ENCODE measurements at places on chromosomes 1 and 21. TPM values are rescaled to one million over a fixed set of nuclear protein-coding genes. Genes with fewer than 3 reads are reported as not detected.

DNA sequence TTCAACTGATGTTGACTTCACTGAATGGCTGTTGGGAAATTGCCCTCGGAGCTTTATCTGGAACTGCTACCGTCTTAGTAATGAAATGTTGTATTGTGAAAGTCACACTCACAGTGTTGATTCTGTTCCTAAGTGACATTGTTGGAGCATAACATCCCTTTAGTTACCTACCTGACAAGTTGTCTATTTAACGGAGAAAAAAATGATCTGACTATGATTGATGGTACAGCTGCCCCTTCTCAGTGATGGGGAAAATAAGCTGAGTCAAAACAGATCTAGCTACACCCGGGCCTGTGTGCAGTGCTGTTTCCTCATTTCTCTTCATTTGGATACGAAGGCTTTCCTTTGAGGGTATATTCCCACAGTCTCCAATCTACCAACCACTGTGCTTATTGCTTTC, 472.3 kb upstream of the BRINP3 start:
- DNase-seq, result no peak

- no peak for DNase-seq
Observed at GRCh38 chr1:193416226-193417024, 230.0 kb upstream of the B3GALT2 start.

DNA sequence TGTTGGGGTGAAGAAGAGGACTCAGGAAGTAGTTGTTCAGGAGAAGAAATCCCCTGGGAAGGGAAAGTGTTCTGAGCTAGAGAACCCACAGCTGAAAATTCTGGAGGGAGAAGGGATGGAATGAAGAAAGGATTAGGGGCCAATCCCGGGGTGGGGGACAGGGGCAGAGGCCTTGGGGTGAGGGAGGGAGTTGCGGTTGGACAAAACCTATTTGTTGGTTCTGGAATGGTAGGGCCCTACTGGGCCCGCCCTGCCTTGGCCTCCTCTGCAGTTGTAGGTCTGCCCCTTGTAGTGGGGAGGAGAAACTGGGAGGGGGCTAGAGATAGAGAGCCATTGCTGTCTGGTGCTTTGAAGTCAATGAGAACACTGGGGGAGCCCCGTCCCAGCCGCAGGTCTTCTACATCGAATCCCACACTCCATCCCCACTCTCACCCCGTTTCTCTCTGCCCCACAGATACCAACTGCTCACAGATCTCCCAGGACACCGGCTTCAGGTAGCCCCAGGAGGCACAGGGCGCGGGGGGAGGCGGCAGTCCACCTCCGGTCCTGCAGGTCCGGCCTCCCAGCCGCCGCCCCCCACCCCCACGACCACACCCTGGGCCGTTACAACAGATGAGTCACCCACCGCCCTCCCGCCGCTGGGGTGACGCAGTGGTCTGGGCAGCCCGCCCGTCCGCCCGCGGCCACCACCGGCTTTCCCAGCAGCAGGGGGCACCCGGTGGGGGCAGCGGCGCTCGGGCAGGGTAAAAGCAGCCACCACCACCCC, 1.1 kb downstream of the TAGLN2 start:
- DNase-seq, result peak; percentile 82

GRCh38 chr21:26421724-26422123, 151.4 kb downstream of the CYYR1 start:
- no peak for DNase-seq

GRCh38 chr1:229841230-229841629, 215.2 kb downstream of the URB2 start:
- no peak for DNase-seq

DNA sequence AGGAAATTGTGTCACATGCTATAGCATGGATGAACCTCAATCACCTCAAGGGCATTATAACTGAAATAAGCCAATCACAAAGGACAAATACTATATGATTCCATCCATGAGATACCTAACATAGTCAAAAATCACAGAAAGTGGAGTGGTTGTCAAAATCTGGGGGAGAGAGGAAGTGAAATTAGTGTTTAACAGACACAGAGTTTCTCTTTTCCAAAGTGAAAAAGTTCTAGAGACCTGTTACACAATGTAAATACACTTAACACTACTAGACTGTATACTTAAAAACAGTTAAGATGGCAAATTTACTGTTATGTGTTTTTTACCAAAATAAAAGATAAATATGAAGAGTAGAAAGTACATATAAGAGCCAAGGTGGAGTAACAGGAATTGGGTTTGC, 31.8 kb downstream of the ZNF644 start:
- no peak for DNase-seq

GRCh38 chr1:176391621-176392020, 71.4 kb upstream of the PAPPA2 start:
- DNase-seq, result no peak

- no peak for DNase-seq
Observed at GRCh38 chr21:39851002-39851618, 16.1 kb upstream of the PCP4 start.

- DNase-seq, result no peak
Observed at GRCh38 chr1:180672105-180672504, 40.3 kb downstream of the XPR1 start.

DNA sequence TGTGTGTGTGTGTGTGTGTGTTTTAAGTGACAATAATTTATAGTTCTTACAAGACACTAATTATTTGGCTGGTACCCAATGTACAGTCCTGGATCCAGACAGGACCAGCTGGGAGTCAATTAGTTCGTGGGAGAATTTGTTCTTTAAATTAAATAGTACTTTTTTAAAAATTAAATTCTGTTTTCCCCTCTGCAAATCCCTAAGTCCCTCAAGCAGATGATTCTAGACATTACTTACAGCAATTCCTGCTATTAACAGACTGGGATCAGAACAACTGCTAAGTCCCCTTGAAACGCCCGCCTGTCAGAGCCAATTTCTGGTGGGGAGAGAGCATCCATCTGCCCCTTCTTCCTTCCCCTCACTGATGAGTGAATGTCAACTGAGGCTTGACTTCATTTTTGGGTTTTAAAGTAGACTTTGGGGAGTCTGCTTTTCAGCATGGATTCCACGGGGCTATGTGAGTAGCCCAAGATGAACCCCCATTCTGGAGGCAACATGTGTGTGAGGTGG, 83.9 kb downstream of the SMYD2 start:
- no peak for DNase-seq

DNA sequence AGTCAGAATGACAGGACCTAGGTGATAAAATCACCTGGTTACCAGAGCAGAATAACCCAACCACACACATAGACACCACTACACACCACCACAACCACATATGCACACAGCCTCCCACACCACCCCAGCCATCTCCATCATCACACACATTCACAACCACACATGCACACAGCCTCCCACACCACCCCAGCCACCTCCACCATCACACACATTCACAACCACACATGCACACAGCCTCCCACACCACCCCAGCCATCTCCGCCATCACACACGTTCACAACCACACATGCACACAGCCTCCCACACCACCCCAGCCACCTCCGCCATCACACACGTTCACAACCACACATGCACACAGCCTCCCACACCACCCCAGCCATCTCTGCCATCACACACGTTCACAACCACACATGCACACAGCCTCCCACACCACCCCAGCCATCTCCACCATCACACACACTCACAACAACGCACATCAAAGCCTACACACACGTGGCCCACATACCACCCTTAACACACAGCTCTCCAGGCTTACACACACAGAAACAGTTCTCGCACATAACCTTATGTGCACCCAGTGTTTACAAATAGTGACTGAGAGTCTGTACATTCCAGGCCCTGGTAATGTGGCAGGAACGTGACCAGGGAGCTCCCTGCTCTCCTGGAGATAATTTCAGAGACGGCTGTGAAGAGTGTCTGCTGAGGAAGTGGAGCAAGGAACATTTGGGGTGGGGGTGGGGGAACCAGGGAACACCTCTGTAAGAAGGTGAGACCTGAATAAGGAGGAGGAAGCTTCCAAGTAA, 3.3 kb upstream of the GJB3 start:
- DNase-seq, result no peak

GRCh38 chr1:54297596-54298283, 97.8 kb downstream of the MRPL37 start:
- DNase-seq, result no peak

DNA sequence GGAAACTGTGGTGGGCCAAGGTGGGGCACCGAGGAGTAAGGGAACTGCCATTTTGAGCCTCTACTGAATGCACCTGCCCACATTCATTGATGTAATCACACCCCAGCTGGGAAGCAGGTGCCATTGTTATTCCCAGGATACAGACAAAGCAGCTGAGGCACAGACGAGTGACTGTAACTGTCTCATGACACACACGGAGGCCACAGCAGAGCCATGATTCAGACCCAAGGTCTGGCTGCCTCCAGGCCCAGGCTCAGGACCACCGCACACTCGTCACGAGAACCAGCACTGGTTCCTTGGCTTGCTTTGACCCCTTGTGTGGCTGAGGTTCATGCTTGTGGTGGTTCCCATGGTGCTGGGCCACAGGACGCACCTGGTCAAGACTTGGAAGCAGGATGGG, 45.6 kb upstream of the CLIC4 start:
- DNase-seq, result no peak

DNA sequence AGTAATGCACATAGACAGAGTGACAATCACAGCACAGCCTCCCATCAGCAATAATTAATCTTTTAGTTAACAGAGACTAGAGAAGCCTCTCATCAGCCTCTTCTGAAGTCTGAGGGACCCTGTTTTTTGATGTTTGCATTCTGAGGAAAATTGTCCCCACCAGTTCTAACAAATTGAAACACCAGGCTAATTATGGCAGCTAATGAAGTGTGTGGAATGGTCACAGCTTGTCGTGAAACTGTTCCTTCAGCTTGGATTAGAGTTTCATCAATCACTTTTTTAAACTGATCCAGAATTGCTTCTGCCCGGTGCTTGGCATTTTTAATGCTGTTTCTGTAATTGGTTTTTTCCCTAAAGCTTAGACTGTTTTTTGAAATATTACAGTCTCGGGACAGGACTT, 208.0 kb downstream of the SPATA17 start:
- no peak for DNase-seq

- DNase-seq, result no peak
Observed at GRCh38 chr1:181603735-181604410, 120.6 kb downstream of the CACNA1E start.

DNA sequence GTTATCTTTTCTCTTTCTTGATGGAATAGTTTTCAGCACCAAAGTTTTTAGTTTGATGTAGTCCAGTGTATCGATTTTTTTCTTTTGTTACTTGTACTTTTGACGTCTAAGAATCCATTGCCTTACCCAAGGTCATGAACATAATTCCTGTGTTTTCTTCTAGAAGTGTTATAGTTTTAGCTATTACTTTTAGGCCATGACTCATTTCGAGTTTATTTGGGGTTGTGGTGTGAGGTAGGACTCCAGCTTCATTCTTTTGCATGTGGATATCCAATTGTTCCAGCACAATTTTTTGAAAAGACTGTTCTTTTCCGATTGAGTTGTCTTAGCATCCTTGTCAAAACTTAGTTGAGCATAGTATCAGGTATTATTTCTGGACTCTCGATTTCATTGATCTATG, 79.4 kb upstream of the SELENON start:
- DNase-seq, result no peak

DNA sequence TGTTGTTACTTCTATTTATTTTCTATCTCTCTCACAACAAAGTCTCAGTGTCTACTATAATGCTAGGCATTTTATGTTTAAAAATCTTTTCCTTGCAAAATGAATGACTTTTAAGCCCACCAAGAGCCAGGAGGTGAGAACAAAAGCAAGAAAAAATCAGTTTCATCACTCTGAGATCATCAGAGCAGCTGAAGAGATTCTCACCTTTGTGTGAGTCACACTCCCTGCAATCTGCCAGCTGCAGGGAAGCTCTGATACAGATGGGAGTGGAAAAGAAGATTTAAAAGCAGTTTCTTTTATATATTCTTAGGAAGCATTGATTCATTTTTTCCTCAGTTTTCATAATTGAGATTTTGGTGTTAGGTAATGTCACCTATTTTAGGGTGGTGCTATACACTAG, 107.6 kb downstream of the LHX9 start:
- DNase-seq, result no peak

- no peak for DNase-seq
Observed at GRCh38 chr1:15248216-15248615, 1.2 kb downstream of the FHAD1 start.

GRCh38 chr1:59230622-59231021, 66.3 kb upstream of the FGGY start:
- DNase-seq, result no peak

Gene TRNP1
- 3.3 TPM for total RNA-seq

Gene PLPPR4
- 0.35 TPM for total RNA-seq

Gene SH3GLB1
- total RNA-seq, result 13.5 TPM

Gene KCNC4
- total RNA-seq, result 0.72 TPM

Gene ANGPTL3
- not detected for total RNA-seq

Gene TCEA3
- 0.72 TPM for total RNA-seq

Gene LEFTY2
- not detected for total RNA-seq

Gene CYP4Z1
- not detected for total RNA-seq

Gene GPR25
- not detected for total RNA-seq
